Cerebellar nuclear complex (tissue), 1 donor: ENCODE measurements at places on chromosomes 4 and X.

- DNase-seq = no peak
These were observed 81.2 kb downstream of the GAB1 start for GRCh38 chr4:143417679-143418403.

DNA sequence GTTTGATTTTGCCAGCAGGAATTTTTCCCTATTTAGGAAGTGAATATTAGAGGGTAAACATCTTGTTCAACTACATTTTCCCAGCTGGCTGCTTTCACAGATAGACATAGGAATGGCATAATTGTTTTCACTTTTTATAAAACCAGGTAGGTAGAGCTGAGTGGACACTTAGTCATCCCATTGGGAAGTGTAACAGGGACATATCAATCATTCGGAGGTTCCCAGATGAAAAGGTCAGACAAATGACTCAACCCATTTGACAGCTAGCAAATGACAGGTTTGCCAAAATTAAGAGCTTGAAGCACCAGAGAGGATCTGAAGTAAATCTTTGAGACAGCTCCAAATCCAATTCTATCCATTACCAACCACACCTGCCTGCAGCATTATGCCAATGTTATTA lies 205.3 kb downstream of the SLC39A8 start:
- no peak for DNase-seq

DNA sequence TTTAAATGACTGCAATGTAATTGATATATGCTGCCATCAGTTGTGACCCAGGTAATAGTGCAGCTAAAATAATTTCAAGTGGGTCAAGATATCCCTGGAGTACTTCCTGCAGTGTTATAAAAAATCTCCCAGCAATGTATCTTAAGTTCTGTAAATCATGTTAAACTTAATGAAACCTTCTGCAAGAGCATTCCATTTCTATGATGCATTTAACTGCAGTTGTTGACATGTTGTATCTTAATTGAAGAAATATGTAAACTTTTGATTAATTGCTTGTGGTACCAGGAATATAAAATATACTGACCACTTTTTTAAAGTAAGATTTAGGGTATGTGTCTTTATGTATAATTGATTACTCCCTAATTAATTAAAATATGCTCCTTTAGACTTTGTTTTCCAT lies 213.6 kb downstream of the AFF2 start:
- no peak for DNase-seq

GRCh38 chrX:84830836-84831235 lies 172.8 kb upstream of the APOOL start:
- no peak for DNase-seq

- DNase-seq = no peak
These were observed 587.6 kb upstream of the DIPK2B start for GRCh38 chrX:45788315-45788714.

DNA sequence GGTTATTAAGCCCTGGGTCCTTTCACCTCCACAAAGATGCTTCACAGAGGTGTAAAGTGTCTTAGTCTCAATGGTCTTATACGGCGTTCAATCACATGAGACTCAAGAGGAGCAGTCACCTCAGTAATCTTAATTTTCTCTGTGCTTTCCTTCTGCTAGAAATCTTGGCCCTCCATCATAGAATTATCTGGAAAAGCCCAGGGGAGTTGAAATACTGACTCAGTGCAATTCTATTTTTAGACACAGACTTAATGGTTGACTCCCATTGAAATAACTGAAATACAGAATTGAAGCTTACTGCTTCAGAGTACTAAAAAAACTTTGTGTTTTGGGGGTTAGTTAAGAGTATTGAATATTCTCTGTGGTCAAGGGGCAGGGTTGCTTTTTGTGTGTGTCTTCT lies 94.5 kb upstream of the IL15 start:
- no peak for DNase-seq

- DNase-seq = no peak
These were observed 1909.1 kb upstream of the PCDH7 start for GRCh38 chr4:28811025-28811424.

GRCh38 chr4:183057255-183057654 lies 41.8 kb upstream of the WWC2 start:
- DNase-seq = no peak

- no peak for DNase-seq
These were observed 7.8 kb downstream of the FBXW7 start for GRCh38 chr4:152528060-152528459.

DNA sequence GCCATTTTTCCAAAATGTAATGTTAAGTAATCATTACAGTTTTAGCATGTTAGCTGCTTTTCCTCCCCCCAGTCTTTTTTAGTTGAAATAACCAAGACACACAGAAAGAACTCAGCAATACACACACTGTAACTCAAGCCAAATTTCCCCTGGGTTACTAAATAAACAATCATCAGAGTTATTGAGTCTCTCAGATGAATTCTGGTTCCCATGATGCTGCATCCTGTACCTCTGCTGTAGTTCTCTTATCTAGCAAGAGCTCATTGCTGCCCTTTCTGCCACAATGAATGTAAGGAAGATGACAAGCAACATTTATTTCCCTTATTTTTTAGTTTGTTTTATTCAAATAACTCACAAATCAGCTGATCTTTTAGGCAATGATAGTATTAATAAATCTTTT lies 185.1 kb downstream of the ARHGAP6 start:
- no peak for DNase-seq

DNA sequence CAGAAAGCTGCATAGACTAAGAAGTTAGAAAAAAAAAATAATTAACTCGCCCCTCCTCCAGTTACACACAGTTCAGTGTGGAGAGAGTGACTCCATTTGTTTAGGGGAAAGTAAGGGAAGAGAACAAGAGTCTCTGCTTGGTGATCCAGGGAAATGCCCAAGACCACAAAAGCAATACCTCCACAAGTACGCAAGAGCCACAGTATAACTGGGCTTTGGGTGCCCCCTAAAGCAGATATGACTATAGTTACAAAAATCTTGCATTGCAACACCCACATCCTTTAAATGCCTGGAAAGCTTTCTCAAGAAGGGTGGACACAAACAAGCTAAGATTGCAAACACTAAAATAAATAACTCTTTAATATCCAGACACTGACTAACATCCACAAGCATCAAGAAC lies 164.2 kb upstream of the NRK start:
- DNase-seq = no peak

- DNase-seq = no peak
These were observed 2073.8 kb upstream of the TENM3 start for GRCh38 chr4:180169394-180169793.

- no peak for DNase-seq
These were observed 618 bp downstream of the RBBP7 start for GRCh38 chrX:16869393-16870094.

GRCh38 chr4:90122355-90122748 lies 4.8 kb upstream of the CCSER1 start:
- DNase-seq = no peak

GRCh38 chr4:26433556-26433955 lies 56.7 kb downstream of the CCKAR start:
- no peak for DNase-seq
